Right cardiac atrium (tissue), 5 donors: ENCODE measurements at places on chromosomes 4 and X. TPM values are rescaled to one million over a fixed set of nuclear protein-coding genes. Genes with fewer than 3 reads are reported as not detected.

Gene SHISA3
- total RNA-seq: 9.4 TPM

Gene UBA1
- total RNA-seq: 109 TPM

Gene FABP2
- total RNA-seq: not detected

Gene PNMA6F
- not detected for total RNA-seq

Gene RHOXF2
- not detected for total RNA-seq

Gene TLR10
- total RNA-seq: 0.06 TPM

Gene NEXMIF
- 0.26 TPM for total RNA-seq

Gene GSX2
- total RNA-seq: not detected

Gene SORBS2
- 578 TPM for total RNA-seq

Gene PHOX2B
- not detected for total RNA-seq

Gene GUCY1A1
- total RNA-seq: 63.5 TPM

Gene LDOC1
- 6.8 TPM for total RNA-seq

Gene FGG
- total RNA-seq: 1.8 TPM

Gene LPAR4
- 0.17 TPM for total RNA-seq

Gene NEUROG2
- not detected for total RNA-seq

Gene GPRIN3
- 9.7 TPM for total RNA-seq

Gene XAGE1A
- total RNA-seq: not detected

Gene TGIF2LX
- not detected for total RNA-seq

Gene ZNF157
- 0.29 TPM for total RNA-seq

Gene SSX3
- total RNA-seq: not detected

Gene STARD8
- total RNA-seq: 10.2 TPM

Gene TMSB15A
- total RNA-seq: not detected

Gene EXOC1L
- not detected for total RNA-seq

Gene SULT1B1
- total RNA-seq: 0.51 TPM

Gene GAGE13
- total RNA-seq: not detected

Gene ALB
- not detected for total RNA-seq

Gene TSPAN6
- total RNA-seq: 6.2 TPM

Gene UGT2B15
- not detected for total RNA-seq

Gene GPR82
- 0.14 TPM for total RNA-seq

Gene ENAM
- total RNA-seq: 3.1 TPM
